ENCODE measurements at places on chromosomes 5 and 9.

GRCh38 chr5:168847511-168848073, 268.4 kb upstream of the PANK3 start:
- DNase-seq, result no peak

DNA sequence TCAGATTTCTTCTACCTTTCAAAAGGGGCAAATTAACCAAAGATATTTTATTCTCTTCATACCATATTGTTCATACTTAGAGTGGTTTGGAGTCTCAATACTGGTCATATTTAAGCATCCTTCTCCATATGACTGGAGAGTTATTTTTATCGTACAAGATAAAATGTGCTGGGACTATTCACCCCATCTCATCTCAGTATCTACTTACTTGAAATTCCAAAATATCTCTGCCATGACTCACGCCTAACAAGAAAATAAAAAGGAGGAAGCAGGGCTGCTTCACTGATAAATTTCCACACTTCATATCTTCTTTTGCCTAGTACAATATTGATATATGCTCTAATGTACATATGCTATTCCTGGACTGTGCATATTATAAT, 277.9 kb upstream of the CDH9 start:
- no peak for DNase-seq

- no peak for DNase-seq
Measured at GRCh38 chr9:92664394-92665152, 5.4 kb downstream of the IPPK start.

DNA sequence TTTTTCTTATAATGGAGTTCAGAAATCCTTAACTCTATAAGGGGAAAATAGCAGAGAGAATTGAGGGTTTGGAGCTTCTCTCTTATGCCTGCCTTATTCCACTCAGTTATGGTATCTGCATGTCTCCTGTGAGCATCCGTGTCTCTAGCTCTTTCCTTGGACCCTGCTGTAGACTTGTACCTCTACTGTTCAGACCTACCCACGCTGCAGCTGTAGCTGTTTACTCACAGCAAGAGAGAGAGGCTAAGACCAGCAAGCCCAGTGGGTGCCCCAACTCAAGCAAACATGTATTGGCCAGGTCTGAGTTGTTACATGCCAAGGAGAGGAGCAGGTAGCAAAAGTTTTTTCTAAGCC, 7.1 kb upstream of the PCSK1 start:
- DNase-seq, result no peak

- no peak for DNase-seq
Measured at GRCh38 chr5:103393101-103393754, 134.7 kb downstream of the MACIR start.

DNA sequence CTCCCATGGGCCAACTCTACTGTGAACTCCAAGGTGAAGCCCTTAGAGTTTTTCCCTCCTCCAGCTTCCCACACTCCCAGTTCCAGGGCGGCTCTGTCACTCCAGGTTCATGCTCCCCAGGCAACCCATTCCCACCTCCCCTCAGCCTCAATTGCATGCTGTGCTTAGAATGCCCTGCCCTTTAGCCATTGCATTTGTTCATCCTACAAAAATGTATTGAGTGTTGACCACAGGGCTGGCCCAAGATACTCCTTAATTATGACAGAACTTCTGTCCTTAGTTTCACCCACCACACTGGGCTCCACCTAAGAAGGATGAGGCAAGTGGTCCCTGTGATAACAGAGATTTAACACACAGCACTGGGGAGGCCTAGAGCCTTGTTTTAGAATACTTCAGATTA, 236.1 kb downstream of the ADAMTSL1 start:
- DNase-seq, result no peak

DNA sequence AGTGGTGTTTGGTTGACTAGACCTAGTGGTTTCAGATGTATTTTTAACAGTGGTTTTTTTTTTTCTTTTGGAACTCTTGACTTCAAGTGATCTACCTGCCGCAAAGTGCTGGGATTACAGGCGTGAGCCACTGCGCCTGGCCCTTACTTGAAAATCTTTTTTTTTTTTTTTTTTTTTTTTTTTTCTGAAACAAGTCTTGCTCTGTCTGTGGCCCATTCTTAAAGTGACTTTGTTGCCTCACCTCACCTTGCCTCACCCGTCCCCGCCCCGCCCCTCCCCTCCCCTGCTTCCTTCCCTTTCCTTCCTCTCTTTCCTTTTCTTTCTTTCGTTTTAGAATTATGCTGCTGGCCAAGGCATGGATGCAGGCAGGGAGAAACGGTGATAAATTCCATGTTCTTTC, 26.0 kb downstream of the GPBP1 start:
- DNase-seq, result no peak

GRCh38 chr5:175840050-175840841, 31.1 kb upstream of the CPLX2 start:
- no peak for DNase-seq

DNA sequence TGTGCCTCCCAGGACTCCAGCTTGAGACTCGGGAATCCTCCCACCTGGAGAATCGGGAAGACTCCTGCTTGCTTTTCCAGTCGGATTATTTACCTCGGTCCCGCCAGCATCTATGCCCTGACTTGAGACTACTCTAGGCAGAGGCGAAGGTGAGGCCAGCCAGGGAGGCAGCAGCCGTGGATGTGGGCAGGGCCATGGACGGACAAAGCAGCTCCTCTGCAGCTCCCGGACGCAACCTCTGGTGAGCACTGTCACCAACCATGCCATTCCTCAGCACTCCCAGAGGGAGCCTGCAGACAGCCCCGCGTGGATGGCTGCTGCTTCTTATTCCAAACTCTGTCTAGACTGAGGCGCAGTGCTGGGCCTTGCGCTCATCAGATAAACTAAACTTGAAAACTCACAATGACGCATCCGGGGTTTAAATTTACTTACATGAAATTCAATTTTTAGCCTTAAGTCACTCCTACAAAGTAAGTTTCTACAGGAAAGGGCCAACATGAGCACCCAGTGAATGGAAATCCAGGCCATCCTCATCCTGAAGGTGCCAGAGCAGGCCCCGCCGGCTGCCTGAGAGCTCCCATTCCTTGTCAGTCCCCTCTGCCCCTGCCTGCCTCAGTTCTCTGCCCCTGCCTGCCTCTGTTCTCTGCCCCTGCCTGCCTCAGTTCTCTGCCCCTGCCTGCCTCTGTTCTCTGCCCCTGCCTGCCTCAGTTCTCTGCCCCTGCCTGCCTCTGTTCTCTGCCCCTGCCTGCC, 17.8 kb downstream of the MED10 start:
- DNase-seq, result no peak

GRCh38 chr9:130794923-130795495, 40.0 kb upstream of the ABL1 start:
- no peak for DNase-seq

DNA sequence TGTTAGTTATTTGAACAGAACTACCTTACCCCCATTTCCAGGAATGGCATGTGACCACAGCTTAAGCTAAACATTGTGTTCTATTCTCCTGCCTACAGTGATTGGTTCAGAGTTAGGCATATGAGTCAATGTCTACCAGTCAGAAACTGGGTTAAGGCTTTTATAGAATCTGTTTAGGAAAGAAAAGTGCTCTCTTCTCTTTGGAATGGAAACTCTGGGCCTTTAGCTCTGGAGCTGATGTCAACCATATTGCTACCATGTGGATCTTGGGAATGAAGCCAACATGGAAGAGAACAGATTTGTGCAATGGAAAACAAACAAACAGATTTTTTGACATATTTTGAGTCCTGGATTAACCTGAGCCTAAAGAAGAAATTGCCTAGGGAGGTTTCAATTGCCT, 488.9 kb upstream of the TNC start:
- no peak for DNase-seq

DNA sequence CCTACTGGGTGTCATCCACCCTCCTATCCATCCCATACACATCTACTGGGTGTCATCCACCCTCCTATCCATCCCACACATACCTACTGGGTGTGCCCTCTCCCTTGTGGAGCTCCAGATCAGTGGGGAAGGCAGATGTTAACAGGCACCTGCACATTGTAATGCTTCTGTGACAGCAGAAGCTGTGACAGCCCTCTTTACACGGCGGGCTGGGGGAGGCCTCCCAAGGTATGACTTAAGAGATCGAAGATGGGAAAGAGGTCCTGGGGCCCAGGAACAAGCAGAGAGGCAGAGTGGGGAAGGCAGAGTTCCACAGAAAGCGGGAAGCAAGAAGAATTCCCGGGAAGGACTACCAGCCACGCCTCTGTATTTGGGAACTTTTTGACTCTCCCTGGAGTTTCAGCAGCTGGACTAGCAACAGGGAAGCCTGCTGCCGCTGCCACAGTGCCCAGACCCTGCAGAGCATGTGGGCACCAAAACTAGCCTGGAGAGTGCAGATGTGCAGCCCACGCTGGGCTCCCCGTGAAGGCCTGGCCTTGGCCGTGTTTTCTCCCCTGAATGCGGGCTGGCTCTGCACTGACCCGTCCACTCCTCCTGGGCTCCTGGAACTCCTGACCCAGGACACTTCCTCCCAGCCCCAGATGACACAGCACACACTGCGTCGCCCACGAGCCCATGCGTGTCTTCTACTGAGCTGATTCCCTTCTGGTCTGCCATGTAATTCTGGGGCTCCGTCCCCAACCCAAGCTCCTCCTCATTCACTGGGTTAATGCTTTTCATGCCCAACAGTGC, 9.3 kb downstream of the TOR1A start:
- no peak for DNase-seq

GRCh38 chr5:127649018-127649439, at the start of gene CTXN3:
TSS of gene CTXN3 (plus strand) at chr5:127649082. CDS start at chr5:127657522, 8,440 bp downstream.
- no peak for DNase-seq
